ENCODE measurements at places on chromosomes 16 and 17.

DNA sequence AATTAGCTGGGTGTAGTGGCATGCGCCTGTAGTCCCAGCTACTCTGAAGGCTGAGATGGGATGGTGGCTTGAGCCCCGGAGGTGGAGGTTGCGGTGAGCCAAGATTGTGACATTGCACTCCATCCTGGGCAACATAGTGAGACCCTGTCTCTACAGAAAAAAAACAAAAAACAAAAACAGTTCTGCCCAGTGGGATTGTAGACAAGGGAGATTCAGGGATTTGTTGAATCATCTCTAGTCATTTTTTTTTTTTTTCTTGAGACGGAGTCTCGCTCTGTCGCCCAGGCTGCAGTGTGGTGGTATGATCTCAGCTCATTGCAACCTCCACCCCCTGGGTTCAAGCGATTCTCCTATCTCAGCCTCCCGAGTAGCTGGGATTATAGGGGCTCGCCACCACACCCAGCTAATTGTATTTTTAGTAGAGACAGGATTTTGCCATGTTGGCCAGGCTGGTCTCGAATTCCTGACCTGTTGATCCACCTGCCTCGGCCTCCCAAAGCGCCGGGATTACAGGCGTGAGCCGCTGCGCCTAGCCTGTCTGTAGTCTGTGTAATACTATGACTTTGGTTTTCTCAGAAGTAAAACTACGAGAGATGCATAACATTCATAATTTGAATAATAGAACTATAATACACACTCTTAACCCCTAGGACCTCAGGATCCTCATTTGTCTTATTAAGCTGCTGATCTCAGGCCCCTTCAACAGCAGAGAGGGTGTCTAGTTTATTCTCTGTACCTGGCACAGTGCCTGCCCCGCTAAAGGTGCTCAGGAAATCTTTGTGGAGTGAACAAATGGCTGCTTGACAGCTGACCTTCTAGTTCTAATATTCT, 1.4 kb downstream of the TEN1 start:
- DNase-seq, result no peak

DNA sequence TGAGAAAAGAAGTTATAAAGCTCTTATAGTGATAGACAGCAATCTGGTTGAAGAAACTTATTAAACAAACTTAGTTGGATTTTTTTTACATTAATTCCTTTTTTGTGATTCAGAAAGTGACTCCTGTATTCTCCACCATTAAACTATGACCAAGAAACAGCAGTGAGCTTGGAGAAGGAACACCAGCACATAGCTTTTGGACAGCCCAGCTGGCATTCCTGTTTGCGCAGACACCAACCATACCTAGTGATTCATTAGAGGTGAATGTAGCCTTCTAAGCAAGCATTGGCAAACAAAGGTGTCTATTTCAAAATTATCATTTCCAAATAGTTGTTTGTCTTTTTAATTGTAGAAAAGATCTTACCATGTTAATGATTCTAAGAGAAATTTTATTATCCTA, 94.4 kb downstream of the STXBP4 start:
- DNase-seq, result no peak

DNA sequence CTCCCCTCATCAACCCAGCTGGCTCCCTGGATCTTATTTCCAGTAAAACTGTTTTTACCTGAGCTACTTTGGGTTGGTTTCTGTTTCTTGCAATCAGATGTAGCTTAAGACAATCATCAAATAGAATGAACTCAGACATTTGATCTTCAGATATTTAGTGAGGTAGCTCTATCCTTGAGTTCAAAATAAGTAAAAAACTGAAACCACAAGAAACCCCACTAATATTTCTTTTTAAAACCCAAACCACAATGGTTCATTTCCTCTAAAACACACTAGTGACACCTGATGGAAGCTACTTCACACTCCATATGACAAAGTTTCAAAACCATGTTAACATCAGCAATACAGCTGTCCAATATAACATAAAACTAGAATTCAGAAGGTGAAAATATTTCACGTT, 37.8 kb downstream of the CACNG1 start:
- DNase-seq, result no peak

DNA sequence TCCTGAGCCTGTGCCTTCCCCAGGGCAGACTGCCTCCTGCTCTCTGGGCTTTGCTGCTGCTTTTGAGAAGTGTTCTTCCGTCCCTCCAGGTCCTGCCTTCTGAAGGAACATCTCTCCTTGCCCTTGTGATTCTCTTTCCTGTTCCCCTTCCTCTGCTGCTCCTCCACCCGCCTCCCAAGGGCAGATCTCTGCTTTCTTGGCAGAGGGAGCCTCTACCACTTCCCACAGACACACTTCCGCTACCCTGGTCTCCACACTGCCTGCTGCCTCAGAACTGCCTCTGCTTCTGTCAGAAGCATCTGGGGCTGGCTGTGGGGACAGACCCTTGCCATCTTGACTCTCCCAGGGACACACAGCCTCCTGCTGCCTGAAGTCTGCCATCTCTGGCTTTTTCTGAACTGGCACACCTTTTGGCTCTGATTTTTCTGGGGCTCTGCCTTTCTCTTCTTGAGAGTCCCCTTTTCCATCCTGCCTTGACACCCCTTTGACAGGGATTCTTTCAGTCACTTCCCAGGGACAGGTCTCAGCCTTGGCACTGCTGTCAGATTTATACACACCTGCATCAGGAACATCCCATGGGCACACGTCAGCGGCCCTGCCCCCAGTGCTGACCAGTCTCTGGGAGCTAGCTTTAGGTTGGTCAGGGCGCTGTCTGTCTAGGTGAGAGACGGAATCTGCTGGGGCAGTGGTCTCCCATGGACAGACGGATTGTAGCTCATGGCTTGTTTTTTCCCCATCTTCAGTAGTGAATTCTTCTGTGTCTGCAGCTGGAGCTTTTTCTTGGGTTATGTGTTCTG, 16.6 kb downstream of the GPR179 start:
- no peak for DNase-seq

DNA sequence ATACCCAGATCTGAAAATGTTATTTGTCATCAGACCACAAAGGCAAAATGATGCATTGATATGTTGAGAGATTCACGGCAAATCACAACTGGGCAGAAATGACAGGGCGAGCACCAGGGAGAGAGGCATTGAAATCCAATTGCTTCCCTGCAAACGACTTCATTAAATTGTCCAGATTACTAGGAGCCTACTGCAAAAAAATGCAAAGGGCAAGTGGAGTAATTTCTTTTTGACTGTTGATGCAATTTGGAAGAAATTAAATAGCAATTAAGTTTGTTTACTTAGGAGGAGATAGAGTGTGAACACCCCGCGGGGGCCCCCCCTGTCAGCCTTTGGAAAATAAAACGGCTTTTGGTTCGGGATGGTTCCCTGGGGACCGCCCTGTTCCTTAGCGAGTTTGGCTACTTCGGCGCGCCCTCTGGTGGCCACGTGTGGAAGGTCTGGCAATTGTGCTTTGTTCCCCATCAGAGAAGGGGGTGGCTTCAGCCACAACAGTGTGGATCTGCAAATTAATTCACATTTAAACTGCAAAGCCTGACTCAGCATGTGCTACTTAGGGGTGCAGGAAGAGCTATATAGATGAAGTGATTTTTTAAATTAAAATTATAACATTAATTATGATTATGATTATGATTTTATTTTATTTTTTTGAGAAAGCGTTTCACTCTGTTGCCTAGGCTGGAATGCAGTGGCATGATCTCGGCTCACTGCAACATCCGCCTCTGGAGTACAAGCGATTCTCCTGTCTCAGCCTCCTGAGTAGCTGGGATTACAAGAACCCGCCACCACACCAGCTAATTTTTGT, 14.5 kb upstream of the TMC7 start:
- no peak for DNase-seq

GRCh38 chr16:87074641-87075318, 242.4 kb downstream of the C16orf95 start:
- DNase-seq, result no peak

DNA sequence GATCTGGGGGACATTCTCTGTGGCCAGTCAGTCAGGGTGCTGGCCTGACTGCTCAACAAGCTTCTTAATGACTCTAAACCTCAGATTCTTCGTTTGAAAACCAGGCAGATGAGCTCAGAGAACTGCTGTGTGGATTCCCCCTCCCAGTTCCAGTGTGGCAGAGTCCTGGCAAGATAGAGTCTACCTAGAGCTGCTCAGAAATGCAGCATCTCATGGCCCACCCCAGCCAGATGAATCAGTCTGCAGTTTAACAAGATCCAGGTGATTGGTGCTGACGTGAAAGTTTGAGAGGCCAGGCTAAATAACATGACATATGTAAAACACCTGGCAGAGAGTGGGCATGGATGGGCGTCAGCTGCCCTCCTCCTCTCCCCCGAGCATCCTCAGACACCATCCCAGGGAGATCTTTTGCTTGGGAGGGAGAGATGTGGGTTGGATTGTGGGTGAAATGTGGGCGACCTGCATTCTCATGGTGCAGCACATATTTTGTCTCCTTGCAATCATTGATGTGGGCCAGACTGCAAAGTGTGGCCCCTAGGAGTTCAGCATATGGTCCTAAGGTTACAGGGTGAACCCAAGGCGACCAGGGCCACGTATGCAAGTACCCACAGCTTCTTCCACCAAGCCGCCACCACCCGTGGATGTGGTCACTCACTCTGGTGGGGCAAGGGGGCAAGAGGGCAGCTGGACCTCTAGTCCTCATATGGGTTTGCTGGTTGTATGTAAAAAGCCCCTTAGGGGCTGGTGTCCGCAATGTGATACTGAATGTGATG, 19.5 kb downstream of the SOCS3 start:
- no peak for DNase-seq

DNA sequence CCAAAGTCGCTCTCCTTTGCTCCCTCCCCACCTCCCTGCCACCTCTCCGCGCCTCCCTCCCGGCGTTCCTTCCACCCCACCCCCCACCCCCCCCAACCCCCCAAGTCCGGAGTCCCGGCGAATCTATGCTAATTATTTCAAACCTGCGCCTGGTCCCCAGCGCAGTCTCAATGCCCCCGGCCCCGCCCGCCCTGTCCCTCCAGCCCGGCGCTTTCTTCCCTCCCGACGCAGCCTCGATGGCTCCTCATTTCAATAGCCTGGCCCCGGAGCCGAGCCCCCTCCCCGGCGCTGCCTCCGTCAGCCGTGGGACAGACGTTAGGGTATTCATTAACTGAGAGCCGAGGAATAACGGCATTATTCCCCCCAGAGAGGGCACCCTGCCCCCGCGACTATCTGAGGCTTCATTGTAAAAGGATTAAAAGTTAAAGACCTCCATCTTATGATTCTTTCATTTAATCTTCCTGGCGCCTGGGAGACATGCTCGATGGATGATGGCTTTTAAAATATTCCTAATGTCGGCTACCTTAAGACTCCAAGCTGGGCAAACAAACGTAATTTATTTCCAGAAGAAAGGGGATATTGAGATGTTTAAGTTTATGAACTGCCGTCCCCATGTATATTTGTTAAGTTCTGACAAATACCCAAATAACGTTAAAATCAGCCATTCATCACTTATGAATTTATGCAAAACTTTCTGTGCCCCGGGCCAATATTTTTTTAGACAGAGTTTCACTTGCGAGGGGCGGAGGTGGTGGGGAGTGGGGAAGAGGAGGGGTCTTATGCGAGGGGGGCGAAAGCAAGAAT, 3.4 kb downstream of the NOG start:
- DNase-seq, result no peak

DNA sequence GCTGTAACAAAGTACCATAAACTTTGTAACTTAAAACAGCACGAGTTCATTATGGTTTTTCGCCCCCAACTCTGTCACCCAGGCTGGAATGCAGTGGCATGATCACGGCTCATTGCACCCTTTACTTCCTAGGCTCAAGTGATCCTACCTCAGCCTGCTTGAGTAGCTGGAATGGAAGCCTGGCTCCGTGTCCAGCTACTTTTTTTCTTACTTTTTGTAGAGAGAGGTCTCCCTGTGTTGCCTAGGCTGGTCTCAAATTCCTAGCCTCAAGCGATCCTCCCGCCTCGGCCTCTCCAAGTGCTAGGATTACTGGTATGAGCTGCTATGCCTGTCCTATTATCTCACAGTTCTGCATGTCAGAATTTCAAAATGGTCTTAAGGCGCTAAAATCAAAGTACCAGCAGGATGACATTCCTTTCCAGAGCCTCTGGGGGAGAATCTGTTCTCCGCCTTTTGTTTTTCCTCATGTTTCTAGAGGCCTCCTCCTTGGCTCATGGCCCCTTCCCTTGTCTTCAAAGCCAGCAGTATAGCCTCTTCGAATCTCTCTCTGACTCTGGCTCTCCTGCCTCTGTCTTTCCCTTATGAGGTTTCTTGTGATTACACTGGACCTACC, 10.1 kb upstream of the PRM1 start:
- no peak for DNase-seq

DNA sequence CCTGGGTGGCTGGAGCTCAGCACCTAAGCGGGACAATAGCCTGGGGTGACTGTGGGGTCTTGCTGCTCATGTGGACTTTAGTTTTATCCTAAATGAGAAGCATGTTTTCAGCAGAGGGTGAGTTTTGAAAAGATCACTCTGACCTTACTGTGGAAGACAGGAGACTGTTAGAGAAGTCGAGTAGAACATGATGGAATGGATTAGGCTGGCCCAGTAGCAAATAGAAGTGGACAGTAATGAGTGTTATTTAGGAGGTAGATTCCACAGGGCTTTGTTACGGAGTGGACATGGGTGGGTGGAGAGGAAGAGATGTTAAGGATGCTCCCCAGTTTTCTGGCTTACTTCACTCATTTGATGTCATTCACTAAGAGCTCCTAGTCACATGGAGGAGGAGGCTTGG, 73.3 kb upstream of the TBX2 start:
- DNase-seq, result no peak

DNA sequence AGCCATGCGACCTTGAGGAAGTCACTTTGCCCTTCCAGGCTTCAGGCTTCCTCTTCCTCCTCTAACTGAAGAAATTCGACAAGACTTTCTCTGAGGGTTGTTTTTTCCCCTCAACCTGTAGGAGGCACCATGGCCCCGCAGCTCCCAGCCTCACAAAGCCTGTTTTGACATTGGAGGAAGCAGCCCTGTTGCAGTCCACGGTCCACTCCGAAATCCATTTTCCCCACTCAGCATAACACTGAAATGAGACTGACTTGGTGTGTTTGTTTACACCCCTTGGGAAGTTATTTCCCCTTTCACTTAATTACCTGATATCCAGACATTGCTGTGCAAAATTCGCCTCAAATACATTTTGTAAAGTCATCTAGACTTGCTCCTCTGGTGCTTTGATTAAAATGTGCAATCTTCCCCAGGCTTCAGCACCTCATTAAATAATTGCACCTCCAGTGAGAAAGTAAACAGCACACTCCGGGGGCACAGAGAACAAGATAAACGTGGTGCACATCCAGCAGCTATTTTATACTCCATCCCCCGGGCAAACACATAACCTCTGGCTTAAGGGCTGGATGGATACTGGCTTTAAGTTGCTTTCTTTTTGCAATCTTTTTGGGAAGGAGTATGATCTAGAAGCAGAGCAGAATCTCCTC, 41.4 kb upstream of the PIRT start:
- peak; percentile 17 for DNase-seq

- no peak for DNase-seq
Observed at GRCh38 chr16:56600398-56600999, 7.9 kb upstream of the MT2A start.

- DNase-seq, result peak; percentile 48
Observed at GRCh38 chr16:1580956-1581355, 30.9 kb downstream of the IFT140 start.

DNA sequence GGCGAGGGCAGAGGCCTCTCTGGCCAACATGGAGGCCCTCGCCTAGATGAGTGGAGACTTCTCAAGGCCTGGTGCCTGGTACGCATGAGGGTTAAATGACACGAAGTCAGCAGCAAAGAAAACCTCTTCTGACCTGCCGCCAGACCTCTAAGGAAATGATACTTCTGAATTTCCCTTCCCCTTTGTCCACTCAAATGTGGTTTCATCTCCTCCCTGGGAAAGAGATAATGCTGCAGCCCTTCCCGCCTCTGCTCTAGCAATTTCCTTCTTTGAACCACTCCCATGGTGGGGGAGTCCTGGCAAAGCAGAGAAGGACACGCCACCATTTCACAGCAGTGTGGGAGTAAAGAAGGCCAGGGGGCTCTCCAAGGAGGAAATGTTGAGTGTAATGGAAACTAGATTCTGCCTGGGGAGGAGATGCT, 65.7 kb upstream of the BCAR1 start:
- DNase-seq, result no peak
